Effector CD4-positive, alpha-beta T cell (primary cell): ENCODE measurements at places on chromosomes 12 and 14.
A peak's percentile ranks its signal among the peaks of the same experiment; 100 is the strongest.

GRCh38 chr14:97065305-97066067 lies 268.3 kb downstream of the VRK1 start:
- DNase-seq: no peak

DNA sequence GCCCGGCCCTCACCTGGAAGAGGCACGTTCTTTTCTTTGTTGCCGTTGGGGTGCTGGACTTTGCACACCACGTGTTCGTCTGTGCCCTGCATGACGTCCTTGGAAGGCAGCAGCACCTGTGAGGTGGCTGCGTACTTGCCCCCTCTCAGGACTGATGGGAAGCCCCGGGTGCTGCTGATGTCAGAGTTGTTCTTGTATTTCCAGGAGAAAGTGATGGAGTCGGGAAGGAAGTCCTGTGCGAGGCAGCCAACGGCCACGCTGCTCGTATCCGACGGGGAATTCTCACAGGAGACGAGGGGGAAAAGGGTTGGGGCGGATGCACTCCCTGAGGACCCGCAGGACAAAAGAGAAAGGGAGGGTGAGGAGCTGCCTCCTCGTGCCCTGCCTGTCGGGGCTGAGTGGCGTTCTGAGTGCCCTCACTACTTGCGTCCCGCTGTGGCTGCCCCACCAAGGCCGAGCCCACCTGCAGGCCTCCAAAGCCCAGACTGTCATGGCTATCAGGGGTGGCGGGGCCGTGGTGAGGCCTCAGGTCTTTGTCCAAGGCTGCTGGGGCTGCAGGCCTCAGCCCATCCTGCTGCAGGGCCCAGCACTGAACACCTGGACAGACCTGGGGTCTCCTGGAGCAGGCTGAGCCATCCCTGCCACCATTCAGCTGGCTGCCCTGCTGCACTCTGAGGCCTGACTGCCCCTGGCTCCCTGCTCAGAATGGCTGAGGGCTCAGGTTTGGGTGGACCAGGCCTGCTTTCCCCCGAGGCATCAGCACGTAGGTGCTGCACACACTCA lies 329.7 kb downstream of the TMEM121 start:
- no peak for DNase-seq

- DNase-seq: no peak
Measured at GRCh38 chr12:113805673-113806072, 160.5 kb downstream of the RBM19 start.

- no peak for DNase-seq
Measured at GRCh38 chr14:33254342-33254741, 315.7 kb downstream of the NPAS3 start.

DNA sequence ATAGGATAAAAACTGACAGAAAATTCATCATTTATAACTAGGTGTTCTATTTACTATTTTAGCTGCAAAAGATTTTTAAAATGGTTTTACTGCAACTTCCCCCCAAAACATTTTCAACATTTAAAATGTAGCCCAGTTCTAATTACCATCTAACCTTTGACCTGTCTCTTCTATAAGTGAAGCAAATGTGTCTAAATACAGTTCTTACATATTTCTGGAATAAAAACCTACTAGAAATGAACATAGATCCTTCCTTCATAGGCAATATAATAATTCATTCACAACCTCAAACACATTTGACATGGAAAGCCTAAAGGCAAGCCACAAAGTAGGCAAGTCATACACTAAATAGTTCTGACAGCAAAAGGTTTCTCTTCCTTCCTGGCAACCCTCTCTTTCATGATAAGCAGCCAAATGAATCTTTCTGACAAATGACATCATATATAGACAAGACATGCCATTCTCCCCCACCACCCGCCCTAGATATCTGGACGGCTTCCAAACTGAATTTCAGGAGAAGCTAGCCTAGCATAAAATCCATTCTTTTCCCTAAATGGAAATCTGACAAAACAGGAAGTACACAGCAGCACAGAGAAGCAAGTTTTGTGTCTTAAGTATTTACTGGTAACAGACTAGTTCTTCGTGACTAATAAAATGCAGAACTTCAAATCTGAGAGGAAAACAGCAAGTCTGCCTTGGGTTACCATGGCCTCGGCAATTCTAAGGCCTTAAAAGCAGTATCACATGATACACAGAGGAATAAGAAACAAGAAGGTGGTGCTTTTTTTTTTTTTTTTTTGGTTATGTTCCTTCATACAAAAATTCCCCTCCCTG lies 17.2 kb upstream of the ARID4A start:
- DNase-seq: peak; percentile 3

GRCh38 chr14:73143003-73143402 lies 6.7 kb downstream of the PSEN1 start:
- no peak for DNase-seq

GRCh38 chr14:100305324-100306100 lies 732 bp downstream of the SLC25A29 start:
- peak; percentile 38 for DNase-seq

GRCh38 chr12:13223179-13223804 lies 26.8 kb downstream of the EMP1 start:
- no peak for DNase-seq

- DNase-seq: no peak
Measured at GRCh38 chr12:50923361-50924130, 28.8 kb upstream of the HIGD1C start.

GRCh38 chr14:92956961-92957360 lies 34.0 kb downstream of the CHGA start:
- no peak for DNase-seq

DNA sequence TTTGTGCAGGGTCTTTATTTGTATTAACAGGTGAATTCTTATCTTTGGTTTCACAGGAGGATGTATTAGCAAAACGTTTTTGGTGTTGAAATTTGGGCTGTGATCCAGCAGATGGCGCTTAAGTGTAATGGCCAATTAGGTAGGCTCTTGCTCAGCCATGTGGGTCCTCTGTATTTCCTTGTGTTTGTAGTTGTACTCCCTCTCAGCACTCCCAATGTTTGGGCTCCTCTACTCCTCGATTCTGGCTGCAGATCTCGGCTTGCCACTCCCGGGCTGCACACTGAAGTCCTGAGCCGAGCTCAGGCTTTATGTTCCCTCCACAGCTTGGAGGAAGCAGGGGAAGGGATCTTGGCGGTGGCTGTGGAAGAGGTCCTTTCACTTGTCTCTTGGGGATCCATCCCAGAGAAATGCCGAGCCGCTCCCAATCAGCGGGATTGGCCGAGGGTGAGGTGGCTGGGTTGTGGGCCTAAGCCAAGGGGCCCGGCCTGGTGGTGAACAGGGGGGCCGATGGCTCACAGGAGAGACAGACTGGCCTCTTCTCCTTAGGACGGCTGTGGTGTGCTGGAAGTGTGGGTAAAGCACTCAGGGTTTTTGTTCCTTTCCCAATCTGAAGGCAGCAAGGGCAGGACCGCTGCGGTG lies 133.7 kb downstream of the AEBP2 start:
- DNase-seq: no peak

- no peak for DNase-seq
Measured at GRCh38 chr12:22874151-22874550, 249.2 kb downstream of the ETNK1 start.

DNA sequence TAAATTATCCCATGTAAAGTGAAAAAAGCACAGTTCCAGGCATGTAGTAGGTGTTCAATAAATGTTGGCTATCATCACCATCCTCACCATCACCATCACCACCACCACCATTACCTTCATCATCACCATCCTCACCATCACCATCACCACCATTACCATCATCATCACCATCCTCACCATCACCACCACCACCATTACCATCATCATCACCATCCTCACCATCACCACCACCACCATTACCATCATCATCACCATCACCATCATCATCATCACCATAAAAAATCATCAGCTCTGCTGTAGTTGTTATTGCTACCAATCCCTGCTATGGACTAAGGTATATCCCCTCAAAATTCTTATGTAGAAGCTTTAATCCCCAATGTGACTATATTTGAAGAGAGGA lies 15.1 kb downstream of the ISCU start:
- DNase-seq: no peak
